MCF 10A (cell line): ENCODE measurements at places on chromosomes 4 and X. TPM values are rescaled to one million over a fixed set of nuclear protein-coding genes. Genes with fewer than 3 reads are reported as not detected.
A peak's percentile ranks its signal among the peaks of the same experiment; 100 is the strongest.

Gene EXOSC9
- 29.2 and 30.9 TPM in 2 replicates for total RNA-seq

Gene CCKAR
- not detected in 2 replicates for total RNA-seq

Gene TEX13C
- not detected in 2 replicates for total RNA-seq

Gene MAGIX
- 0.52 and 0.84 TPM in 2 replicates for total RNA-seq

Gene LONRF3
- total RNA-seq, result 1.0 and 1.4 TPM in 2 replicates

Gene EREG
- total RNA-seq, result 28.3 and 34.0 TPM in 2 replicates

Gene SHROOM4
- total RNA-seq, result 0.12 TPM in 1 of 2 replicates, not detected in the other

Gene TSPAN7
- not detected in 2 replicates for total RNA-seq

DNA sequence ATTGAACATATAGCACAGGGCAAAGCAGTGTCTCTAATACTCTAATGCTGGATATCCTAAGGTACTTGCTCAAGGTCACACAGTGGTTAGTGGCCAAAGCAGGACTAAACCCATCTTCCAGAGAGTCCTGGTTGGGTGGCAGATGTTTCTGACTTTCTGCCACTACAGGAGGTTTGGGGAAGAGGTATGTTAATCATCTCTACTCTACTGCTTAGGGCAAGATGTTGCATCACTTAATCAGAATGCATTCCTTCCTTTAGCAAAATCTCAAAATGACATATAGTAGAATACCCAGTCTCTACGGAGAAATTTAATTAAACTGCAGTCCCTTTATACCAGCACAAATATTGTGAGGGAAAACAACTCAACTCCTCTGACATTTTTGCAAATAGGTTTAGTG, 190.7 kb upstream of the FAM241A start:
- H3K36me3 ChIP-seq, result no peaks in the 10 kb centered on the region
- H3K4me3 ChIP-seq, result no peak overlapping the region
- no peaks in the 10 kb centered on the region for H3K4me1 ChIP-seq
- H3K27me3 ChIP-seq, result no peaks in the 10 kb centered on the region

DNA sequence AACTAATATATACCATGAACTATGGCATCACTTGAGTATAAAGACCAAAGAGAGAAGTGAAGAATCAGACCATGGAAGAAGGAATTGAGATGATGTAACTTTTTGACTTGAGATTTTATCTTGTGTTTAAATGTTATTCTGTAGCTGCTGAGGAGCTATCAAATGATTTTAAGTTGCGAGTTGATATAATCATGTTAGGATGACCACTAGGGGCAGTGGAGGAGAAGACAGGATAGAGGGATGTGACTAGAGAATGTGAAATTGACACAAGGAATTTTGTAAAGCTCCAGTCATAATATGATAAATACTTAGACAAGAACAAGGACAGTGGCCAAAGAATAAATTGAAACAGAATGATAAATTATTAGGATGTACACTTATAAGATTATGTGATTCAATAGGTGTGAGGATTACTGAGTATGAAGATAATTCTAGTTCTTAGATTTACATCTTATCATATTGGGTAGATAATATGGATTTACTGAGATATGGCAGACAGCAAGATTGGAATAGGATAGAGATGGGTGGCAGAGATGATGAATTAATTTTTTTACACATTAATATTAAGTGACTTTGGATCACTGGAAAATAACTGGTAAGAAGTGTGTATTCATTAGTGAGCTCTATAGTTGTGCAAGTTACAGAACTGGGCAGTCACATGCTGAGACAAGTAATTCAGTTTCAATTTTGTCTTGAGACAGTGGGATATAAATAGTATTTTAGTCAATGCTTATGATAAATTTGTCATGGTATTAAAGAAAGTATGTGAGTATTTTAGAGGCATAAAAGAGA, 816.0 kb upstream of the PCDH10 start:
- H3K27me3 ChIP-seq, result no peaks in the 10 kb centered on the region
- peak overlapping the region; percentile 8 for H3K27ac ChIP-seq
- H3K4me1 ChIP-seq, result peaks cover 21% of the 10 kb centered on the region
- H3K4me3 ChIP-seq, result peak overlapping the region; percentile 5
- no peaks in the 10 kb centered on the region for H3K36me3 ChIP-seq

DNA sequence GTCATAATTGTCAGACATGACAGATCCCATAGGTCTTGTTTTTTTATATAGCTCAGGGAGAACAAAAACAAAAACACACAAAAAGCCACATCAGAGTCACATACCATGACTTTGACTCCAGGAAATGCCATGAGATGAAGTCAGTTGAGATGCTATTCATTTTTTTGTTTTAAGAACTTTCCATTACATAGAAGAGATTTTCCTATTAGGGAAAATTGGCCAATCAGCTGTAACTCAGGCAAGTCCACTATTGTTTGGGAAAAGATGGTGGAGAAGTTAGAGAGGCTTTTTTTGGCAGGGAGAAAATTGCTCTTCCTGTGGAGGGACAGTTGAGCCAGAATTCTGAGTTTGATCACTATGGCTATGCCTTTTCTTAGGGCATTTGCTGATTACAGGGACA, 72.6 kb downstream of the SMARCA5 start:
- H3K27ac ChIP-seq, result no peak overlapping the region
- H3K27me3 ChIP-seq, result peaks cover 6% of the 10 kb centered on the region
- DNase-seq, result no peak
- no peaks in the 10 kb centered on the region for H3K4me1 ChIP-seq
- H3K36me3 ChIP-seq, result no peaks in the 10 kb centered on the region

GRCh38 chrX:100895365-100896075, 21.4 kb upstream of the NOX1 start:
- peaks cover 6% of the 10 kb centered on the region for H3K4me1 ChIP-seq
- H3K4me3 ChIP-seq, result no peak overlapping the region
- peaks cover 33% of the 10 kb centered on the region for H3K27me3 ChIP-seq

DNA sequence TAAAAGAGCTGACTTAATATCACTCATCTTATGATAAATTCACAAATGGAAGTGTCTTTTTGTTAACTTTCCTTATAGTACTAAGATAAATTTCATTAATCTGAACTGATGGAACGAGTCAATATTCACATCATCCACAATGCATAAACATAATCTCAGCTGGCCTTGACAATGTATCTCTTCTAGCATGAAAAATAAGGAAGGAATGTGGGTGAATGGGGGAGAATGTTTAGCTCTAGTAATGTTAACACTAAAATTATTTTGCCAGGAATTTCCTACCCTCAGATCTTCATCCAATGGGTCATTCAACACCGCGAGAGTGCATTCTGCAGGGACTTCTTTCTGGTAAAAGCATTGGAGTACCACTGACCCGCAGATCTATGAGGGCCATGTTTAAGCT, 15.8 kb downstream of the TRPC3 start:
- DNase-seq, result no peak
- no peaks in the 10 kb centered on the region for H3K36me3 ChIP-seq
- no peak overlapping the region for H3K27ac ChIP-seq

- no peak overlapping the region for H3K4me3 ChIP-seq
- no peak for DNase-seq
- H3K36me3 ChIP-seq, result peaks cover 71% of the 10 kb centered on the region
- no peaks in the 10 kb centered on the region for H3K4me1 ChIP-seq
- no peak overlapping the region for H3K27ac ChIP-seq
These were observed 27.7 kb downstream of the DCUN1D4 start for GRCh38 chr4:51870441-51871188.

- H3K36me3 ChIP-seq, result no peaks in the 10 kb centered on the region
- peaks cover 22% of the 10 kb centered on the region for H3K27me3 ChIP-seq
- peak; percentile 87 for DNase-seq
- peaks cover 5% of the 10 kb centered on the region for H3K4me1 ChIP-seq
- H3K27ac ChIP-seq, result no peak overlapping the region
These were observed 23.3 kb upstream of the GPR50 start for GRCh38 chrX:151153086-151153485.

DNA sequence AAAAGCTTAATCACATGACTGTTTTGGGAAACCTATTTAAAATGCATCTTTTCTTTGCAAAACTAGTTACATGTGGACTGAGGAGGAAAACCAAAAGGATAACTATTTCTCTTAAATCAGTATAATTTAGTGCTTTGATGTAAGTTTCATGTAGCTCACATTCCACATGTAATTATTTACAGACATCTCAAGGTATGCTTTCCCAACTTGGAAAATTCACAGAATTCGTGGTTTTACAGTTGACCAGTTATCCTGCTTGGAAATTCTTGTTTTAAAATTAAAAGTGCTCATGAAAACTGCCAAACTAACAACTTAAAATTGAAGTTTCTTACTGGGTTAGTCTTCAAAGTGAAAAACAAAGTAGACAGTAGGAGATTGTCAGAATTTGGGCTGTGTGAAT, 52.4 kb downstream of the EDNRA start:
- no peak for DNase-seq
- H3K36me3 ChIP-seq, result no peaks in the 10 kb centered on the region
- H3K27ac ChIP-seq, result no peak overlapping the region
- no peaks in the 10 kb centered on the region for H3K27me3 ChIP-seq

DNA sequence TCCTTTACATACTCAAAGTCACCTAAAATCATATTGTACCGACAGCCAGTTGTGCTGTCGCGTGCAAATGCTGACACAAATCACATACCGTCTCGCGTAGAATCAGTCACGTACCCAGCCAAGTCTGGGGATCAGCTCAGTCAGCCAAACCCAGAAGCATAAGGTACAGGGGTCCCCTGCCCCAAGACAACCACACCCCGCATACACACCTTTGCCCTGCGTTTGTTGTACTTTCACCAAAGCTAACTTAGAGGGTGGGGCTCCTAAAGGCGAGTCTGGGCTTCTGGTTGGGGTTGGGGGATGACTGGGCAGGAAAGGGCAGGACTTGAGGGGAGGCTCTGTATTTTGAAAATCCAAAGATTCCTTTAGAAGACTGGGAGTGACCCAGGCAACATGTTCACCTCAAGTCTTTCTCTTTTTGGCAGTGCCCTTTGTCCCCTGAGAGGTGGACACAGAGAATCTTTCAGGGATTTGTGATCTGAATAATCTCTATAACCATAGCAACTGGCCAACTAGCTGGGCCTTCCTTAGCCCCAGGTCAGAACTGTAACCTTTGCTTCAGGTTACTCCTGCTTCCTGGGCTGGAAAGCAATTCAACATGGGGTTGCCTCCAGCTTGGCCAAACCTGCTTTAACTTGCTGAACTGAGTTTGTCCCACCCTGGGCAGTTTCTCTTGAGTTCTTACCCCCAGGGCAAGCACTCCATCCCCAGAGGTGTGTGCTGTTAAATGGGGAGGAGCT, 992 bp downstream of the GDPD2 start:
- peaks cover 6% of the 10 kb centered on the region for H3K4me1 ChIP-seq
- H3K27ac ChIP-seq, result no peak overlapping the region
- H3K4me3 ChIP-seq, result no peak overlapping the region
- H3K27me3 ChIP-seq, result peaks cover 29% of the 10 kb centered on the region

- peak overlapping the region; percentile 73 for H3K27ac ChIP-seq
- H3K4me1 ChIP-seq, result peaks cover 28% of the 10 kb centered on the region
- H3K4me3 ChIP-seq, result no peak overlapping the region
- no peaks in the 10 kb centered on the region for H3K36me3 ChIP-seq
- DNase-seq, result peak; percentile 22
These were observed 81.4 kb upstream of the ACSL1 start for GRCh38 chr4:184907216-184907615.
